ENCODE measurements at places on chromosomes 6 and 20.
A peak's percentile ranks its signal among the peaks of the same experiment; 100 is the strongest.

DNA sequence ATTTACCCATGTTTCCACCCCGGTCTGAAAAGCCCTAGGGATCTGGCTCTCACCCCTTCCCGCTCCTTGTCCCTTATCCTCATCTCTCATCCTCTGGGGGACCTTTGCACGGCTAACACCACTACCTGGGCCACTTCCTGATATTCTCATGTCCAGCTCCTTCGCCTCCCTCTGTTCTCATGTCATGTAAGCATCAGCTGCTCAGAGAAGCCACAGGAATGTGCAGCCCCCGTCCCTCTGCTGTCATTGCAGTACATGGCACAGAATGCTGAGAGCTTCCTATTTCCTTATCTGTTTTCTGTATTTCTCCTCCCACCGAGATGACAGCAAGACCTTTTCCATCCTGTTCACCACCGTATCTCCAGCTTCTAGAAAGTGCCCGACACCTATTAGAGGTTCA, 102.4 kb downstream of the MTHFD1L start:
- no peak for DNase-seq

DNA sequence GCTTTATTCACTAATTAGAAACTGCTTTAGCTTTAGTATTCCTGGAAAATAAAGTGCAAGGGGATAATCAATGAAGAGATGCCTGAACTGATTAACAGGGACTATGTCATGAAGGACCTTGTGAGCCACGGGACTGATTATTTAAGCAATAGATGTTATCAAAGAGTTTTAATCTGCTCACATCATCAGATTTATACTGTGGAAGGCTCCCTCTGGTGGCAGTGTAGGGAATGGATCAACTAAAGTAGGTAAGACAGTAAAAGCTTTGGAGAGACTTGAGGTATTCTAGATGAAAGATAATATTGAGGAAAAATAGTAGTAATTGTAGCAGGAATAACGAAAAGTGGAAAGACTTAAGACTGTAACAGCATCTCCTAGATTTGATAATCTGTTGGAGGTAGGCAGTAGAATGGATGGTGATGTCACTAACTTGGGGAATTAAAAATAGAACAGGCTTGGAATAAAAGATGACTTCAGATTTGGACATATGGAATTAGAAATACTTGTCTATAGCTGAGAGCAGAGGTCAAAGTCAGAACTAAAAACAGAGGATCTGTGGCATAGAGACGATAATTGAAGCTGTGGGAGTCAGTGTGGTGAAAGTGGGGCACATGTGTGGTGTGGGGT, 80.3 kb upstream of the HTR1E start:
- DNase-seq = peak; percentile 52

- no peak for DNase-seq
These were observed 67.0 kb downstream of the SLX4IP start for GRCh38 chr20:10502098-10502526.

DNA sequence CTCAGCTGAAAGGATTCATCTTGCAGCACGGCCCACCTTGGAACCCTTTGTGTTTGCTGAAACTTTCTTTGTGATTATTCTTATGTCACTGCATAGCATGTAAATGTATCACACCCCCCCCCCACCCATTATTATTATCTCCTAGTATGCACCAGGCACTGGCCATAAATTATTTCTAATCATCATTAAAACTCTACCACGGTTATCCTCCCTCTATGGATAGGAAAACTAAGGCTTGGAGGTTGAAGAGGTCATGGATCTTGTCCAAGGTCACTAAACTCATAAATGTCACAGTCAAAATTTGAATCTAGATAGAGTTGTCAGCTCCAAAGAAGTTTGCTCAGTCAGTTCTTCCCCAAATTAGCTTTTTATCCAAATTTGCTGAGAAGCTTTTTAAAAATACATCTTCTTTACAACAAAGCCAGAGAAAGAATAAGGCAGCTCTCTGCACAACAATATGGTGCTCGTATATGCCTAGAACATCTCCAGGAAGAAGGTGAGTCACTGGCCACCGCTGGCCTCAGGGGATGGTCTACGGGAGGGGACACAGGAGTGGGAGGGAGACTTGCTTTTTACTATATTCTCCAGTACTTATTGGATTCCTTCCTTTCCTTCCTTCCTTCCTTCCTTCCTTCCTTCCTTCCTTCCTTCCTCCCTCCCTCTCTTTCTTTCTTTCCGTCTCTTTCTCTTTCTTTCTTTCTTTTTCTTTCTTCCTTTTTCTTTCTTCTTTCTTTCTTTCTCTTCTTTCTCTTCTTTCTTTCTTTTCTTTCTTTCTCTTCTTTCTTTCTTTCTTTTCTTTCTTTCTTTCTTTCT, 134.5 kb downstream of the VEGFA start:
- DNase-seq = no peak

DNA sequence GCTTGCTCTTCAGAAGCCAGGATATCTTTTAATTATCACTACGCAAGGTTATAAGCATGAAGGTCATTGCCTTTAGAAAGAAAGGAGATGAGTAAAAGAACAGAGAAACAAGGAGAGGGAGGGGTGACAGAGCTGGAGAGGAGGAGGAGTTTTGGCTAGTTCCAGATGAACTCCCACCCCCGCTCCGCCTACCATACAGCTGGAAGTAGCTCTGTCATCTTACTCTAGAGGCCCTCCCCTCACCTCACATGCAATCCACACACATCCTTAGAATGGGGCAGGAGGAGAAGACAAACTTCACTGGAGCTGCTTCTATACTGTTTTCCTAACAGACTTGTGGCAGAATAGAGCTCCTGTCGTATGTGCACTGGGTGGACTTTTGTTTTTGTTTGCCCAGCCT, 144.7 kb downstream of the SCML4 start:
- DNase-seq = peak; percentile 57

- no peak for DNase-seq
These were observed 11.4 kb upstream of the TXLNB start for GRCh38 chr6:139303185-139303584.

- no peak for DNase-seq
These were observed 155.1 kb upstream of the MMS22L start for GRCh38 chr6:97438011-97438671.

GRCh38 chr20:24676353-24676977, 207.0 kb downstream of the SYNDIG1 start:
- peak; percentile 3 for DNase-seq

DNA sequence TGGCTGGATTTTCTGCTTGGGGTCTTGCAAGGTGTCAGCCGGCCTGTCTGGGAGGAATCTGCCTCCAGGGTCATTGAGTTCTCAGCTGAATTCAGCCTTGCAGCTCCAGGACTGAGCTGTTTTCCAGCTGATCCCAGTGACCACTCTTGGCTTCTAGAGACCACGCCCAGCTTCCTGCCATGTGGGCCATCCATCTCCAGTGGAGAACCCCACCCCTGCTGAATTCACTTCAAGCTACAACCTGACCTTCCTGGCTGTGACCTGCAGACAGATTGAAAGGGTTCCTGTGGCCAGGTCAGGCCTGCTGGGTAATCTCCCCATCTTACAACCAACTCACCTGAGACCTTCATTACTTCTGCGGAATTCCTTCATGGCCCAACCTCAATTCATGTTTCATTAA, 26.5 kb upstream of the SYNDIG1 start:
- DNase-seq = no peak
